ENCODE measurements at places on chromosomes 11 and 22.

DNA sequence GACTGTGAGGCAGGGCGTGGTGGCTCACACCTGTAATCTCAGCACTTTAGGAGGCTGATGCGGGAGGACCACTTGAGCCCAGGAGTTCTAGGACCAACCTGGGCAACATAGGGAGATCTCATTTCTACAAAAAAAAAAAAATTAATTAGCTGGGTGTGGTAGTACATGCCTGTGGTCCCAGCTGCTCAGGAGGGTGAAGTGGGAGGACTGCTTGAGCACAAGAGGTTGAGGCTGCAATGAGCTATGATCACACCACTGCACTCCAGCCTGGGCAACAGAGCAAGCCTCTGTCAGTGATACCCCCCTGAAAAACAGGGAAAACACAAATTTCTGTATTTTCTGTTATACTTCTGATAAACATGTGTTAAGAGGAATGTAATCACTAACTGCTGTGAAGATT lies 57.8 kb upstream of the ARHGAP32 start:
- DNase-seq: no peak

- DNase-seq: no peak
These were observed 146.6 kb downstream of the BBOX1 start for GRCh38 chr11:27187075-27187847.

DNA sequence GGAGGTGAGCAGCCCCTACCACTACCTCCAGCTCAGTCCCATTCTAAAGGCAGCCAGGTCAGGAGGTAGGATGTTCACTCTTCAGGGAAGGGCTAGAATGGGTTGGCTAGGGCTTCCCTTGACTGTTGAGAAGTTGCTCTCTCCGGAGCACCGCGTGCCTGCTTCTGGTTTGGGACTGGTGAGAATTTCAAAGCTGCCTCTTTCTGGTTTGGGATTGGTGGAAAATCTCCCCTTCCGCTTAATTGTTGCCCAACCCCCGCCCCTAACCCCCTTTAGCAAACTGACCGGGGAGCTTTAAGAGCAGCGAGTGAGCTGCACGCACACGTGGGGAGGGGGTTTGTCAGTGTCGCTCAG lies 686 bp downstream of the USP2 start:
- DNase-seq: no peak

DNA sequence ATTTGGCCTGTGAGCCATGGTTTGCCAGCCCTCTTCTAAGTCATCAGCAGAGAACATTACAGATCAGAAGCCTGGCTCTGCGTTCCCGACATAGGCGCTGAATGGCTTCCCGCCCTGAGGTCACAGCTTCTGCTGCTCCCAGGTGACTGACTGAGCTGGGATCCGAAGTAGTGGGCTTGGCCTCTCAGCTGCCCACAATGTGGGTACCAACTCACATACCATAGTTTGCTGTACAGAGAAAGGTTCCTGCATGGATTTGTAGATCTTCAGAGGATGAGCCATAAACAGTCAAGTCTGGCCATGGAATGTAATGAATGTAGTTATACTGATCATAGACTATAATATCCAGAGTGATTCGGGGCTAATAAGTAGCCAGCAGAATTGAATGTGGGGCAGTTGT lies 42.6 kb downstream of the TEAD1 start:
- no peak for DNase-seq

GRCh38 chr11:12272821-12273617 lies 104.4 kb upstream of the PARVA start:
- DNase-seq: no peak

DNA sequence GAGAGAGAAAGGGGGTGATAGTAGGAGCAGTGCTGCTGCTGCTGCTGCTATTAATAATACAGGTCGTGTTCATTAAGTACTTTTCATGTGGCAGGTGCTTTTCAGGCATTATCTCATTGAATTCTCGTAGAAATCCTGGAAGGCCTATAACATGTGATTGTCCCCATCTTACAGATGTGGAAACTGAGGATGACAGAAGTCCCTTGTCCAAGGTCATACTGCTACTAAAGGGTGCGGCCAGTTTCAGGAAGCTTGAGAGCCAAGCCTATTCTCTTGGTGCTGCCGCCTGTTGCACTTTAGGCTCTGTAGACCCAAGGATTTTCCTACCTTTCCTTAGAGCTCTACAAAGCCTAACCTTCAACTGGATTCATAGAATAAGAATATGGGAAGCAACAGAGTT lies 193.3 kb downstream of the DBX1 start:
- no peak for DNase-seq

DNA sequence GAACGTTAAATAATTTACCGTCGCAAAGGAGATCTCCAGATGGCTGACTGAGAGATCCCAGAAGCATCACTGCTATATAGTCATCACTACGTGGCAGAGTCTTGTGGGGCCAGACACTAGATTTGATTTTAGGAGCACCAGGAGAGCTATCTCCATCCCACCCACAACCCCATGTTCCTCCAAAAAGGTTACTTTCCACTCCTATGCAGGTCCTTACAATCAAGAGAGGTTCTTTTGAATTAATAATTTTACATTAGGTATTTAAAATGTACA lies 19.4 kb downstream of the GUCY1A2 start:
- no peak for DNase-seq

GRCh38 chr11:66494458-66494857 lies 14.2 kb downstream of the DPP3 start:
- DNase-seq: no peak

- DNase-seq: no peak
These were observed 78.7 kb upstream of the SUSD2 start for GRCh38 chr22:24102366-24103200.

DNA sequence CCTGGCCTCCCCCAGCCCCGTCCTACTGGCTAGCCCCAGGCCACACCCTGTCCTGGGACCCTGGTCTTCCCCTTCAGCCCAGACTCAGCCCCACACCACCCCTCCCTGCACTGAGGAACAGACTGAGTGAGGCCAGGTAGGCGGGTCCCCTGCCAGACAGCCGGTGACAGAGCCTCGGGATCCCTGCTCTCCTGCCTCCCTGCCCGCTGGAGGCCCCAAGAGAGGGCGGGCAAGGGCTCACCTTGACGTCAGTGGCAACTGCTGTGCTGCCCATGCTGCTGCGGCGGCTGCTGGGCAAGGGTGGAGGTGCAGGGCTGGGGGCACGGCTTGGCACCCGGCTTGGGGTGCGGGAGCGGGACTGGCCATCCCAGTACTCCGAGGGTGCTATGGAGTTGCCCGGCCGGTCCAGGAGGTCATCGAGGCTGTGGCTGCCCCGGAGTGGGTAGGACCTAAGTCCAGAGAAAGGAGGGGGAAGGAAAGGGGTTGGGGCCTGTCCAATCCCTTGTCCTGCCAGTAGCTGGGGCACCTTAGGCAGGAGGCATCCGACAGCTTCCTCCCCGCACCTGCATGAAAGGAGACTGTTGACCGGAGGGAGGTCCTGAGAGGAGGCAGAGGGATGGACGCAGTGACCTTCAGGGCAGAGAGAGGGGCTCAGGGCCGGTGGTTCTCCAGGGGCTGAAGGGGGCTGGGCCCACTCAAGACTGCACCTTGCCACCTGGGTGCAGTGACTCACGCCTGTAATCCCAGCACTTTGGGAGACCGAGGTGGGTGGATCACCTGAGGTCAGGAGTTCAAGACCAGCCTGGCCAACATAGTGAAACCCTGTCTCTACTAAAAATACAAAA lies 2.2 kb upstream of the SLC16A8 start:
- no peak for DNase-seq

DNA sequence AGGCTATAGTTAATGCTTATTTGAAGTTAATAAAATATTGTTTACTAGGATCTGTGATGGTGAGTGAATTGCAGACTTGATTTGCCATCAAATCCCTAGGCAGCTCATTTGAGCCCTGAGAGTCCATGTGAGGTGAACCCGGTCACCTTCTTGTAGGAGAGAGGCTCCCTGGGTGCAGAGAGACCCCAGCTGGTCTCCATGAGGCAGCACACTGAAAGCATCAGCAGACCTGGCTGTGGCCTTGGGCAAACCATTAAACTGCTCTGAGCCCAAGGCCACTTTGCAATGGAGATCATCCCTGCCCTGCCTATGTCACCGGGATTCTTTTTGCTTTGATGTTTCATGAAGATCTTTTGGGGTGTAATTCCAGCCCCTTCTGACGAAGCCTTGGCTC lies 125.2 kb downstream of the MICAL2 start:
- no peak for DNase-seq

DNA sequence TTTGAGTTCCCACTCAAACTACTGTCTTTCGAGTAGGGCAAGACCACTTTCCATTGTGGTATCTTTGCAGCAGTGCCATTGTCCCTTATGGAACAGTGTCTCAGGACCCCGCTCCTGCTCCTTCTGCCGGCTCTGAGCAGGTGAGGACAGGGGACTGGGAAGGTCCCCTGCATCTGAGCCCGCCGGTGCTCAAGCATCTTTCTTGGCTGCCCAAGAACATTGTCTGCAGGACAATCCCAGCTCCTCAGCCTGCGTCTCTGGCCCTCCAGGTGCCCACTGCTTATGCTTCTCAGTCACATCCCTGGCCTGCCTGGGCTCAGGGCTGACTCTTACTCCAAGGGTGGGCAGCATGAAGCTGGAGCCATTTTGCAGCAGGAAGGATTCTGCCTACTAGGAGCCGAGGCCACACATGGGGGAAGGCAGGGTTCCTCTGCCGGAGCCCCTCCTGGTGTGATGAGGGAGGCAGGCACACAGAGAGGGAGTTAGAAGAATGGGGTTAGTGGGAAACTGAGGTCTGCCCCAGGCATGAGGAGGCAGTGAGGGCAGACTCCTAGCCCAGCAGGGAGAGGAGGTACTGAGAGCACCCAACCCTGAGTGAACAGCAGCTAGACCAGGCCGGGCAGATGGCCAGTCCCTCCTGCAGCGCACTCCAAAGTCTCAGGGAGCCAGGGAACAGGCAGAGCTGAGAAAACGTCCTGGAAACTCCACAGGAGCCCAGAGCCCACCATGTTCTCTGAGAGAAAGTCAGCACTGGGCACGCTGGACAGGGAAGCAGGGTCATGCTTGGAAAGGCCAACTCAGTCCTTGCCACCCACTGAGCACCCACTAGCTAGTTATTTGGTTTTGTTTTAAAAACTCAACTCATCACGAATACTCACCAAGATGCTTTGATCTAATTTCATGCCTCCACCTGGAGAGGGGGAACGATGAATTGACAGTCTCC lies 7.5 kb upstream of the PPARA start:
- DNase-seq: no peak

DNA sequence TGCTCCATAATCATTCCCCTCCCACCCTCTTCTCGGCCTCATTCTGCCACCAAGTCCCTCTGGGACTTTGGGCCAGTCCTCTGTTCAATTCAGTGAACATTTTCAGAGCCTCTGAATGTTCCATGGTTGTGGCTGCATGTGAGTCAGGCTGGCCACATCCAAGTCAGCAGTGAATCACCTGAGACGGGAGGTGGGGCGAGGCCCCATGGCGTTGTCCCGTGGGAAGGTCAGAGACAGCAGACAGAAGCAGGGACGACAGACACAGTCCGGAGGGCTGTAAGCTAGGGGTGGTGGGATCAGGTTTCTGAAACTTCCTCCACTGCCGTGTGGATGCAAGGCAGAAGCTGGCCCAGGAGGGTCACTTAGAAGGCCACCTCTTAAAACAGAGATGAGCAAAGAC lies 324.8 kb downstream of the MN1 start:
- DNase-seq: no peak

- no peak for DNase-seq
These were observed 69.7 kb upstream of the GRK3 start for GRCh38 chr22:25494774-25495173.

- no peak for DNase-seq
These were observed 18.2 kb downstream of the TEAD1 start for GRCh38 chr11:12692229-12693075.

DNA sequence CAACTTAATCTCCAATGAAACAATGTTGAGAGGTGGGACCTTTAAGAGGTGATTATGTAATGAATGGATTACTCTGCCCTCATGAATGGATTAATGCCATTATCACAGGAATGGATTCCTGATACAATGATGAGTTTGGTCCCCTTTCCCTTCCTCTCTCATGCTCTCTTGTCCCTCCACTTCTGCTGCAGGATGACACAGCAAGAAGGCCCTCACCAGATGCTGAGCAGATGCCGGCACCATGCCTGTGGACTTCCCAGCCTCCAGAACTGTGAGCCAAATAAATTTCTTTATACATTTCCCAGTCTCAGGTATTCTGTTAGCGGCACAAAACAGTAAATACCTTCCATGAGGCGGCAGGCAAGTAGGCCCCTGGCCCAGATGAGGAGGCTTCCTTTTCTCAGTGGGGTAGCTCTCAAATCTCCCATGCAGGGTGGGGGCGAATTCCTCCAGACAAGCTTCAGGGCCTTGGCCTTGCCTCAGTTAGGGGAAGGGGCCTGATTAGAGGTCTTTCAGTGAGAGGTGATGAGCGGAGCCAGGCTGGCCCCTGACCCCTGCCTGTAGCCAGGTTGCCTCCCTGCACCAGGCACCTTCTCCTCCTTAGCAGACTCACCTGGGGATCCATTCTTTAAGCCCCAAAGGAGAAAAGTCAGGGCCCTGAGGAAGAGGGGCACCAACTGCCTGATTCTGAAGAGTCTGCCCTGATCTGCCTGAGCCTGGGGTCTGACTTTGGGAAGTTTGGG lies 86.0 kb downstream of the RRM1 start:
- no peak for DNase-seq

DNA sequence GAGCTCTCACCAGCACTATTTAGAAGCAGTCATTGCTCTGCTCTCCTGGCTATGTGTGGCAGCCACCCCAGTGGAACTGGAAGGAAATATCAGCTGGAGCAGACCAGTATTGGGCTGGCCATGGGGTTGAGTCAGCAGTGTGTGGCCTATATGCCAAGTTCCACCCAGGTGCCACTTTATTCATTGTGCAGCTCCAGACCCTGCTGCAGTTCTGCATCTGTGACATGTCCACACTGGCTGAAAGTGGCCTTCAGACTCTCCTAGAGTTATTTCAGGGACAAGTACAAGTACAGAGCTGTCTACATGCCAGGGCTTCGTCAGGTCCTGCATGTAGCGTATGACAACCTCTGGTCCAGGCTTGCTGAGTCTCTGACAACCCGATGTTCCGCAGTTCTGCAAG lies 55.2 kb downstream of the CABIN1 start:
- DNase-seq: no peak

GRCh38 chr11:119784421-119784820 lies 55.4 kb upstream of the NECTIN1 start:
- no peak for DNase-seq

DNA sequence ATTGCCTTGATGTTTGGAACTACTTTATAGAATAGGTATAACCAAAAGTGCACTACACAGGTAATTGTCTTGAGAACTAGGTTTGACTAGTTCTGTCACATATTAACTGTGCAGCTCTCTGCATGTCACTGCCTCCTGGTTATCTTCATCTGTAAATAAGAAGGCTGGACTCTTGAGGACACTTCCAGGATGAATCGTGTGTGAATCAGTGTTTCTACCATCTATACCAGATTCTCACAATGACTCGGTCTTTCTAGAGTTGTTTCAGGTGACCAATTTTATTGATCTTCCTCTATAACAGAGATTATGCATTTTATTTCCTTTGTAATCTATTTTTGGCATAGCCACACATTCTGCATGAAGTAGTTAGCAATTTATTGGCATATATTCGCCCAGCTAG lies 1181.0 kb upstream of the TENM4 start:
- DNase-seq: no peak

DNA sequence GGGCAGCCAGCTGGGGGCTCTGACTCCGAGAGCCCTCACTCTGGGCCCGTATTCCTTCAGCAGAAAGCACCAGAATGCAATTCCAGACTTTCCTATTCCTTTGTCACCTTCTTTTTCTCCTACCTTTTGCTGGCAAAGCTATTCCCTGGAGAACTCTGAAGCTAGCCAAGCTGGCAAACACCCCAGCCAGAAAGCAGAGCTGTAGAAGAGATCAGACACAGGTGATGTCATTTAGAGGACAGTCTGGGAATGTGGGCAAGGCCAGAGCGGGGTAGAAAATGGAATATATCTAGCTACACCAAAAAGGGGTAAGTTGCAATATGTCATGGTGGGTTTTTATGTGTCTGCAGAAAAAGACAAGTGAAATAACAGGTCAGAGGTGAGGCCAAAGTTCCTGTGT lies 205.1 kb downstream of the NXPE2 start:
- DNase-seq: no peak

All from stimulated activated CD4-positive, alpha-beta T cell treated with anti-CD3 and anti-CD28 coated beads, Interleukin-2, amount 100 ng/mL, for 48 hours (primary cell).